ENCODE measurements at places on chromosomes 2 and 18.

- DNase-seq, result no peak
Measured at GRCh38 chr2:44778221-44778654, 163.3 kb upstream of the SIX3 start.

- DNase-seq, result no peak
Measured at GRCh38 chr2:133444465-133444864, 123.8 kb downstream of the NCKAP5 start.

GRCh38 chr2:10905006-10905861 lies 6.5 kb upstream of the KCNF1 start:
- DNase-seq, result no peak

- DNase-seq, result no peak
Measured at GRCh38 chr18:36499938-36500337, 202.4 kb downstream of the FHOD3 start.

DNA sequence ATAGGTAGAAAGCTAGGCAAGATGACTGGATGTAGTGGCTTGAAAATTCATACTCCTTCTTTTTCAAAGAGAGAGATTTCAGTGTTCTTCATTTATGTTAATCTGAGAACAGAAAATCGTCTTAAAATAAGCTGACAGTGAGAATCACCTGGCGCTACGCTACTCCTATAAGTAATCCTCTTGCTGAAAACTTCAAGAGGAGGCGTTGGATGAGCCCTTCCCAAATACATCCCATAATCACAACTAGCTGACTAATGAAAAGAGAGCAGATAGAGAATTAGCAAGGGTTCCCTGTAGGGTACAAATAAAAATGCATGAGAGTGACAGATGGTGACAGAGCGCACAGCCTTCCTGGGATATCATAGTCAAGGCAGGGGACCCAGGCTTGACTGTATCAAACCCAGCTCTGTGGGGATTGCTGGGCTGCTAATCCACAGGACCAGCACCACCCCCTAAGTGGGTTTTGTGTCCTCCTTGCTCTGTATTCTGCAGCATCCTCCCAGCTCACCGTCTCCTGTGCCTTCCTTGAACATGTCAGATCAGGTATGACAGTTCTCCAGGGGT lies 280.2 kb downstream of the SP3 start:
- DNase-seq, result peak; percentile 71

DNA sequence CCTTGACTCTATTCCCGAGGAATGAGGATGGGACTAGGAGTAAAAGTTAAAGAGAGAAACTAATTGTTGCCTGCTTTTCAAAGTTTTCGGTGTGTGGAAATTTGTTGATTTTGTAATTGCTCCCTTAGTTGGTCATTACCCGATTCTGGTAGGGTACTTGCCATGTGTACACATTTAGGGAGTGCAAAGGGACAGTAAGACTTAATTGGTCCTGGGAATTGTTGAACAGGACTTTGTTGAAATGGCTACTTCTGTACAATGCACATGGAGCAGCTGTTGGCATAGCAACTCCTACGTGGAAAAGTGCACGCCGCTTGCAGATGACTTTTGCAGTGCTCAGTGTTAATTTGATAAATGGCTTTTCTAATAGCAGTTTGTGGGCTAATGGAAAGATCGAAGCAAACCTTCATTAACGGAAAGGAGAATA lies 22.9 kb downstream of the EPAS1 start:
- DNase-seq, result no peak

DNA sequence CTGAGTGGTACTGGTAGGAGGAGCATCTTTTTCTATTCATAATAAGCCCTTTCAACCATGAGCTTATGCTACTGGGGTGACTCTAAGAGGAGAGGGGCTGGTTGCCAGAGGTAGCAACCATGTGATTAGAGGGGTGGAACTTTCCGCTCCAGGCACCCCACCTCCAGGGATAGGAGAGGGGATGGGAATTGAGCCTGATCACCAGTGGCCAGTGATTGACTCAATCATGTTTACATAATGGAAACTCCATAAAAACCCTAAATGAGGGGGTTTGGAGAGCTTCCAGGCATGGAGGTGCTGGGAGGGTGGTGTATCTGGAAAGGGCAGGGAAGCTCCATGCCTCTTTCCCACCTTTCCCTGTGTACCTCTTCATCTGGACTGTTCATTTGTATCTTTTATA lies 46.6 kb upstream of the RHOB start:
- DNase-seq, result no peak

- DNase-seq, result peak; percentile 11
Measured at GRCh38 chr18:3603421-3604234, 153.7 kb downstream of the TGIF1 start.

DNA sequence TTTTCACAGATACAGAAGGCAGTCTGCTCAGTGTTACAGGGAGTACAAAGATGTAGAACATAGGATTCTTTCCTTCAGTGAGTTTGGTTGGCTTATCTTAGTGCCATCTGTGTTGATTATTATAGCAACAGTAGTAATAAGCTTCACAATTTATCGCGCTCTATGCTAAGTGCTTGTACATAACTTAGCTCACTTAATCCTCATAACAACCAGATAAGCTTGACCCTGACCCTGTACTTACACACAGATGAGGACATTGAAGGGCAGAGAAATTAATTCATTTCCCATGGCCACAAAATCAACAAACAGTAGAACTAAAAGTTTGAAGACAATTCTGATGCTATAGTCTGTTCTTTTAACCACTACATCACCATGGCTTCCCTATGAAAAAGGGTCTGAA lies 121.8 kb downstream of the SPHKAP start:
- DNase-seq, result no peak

DNA sequence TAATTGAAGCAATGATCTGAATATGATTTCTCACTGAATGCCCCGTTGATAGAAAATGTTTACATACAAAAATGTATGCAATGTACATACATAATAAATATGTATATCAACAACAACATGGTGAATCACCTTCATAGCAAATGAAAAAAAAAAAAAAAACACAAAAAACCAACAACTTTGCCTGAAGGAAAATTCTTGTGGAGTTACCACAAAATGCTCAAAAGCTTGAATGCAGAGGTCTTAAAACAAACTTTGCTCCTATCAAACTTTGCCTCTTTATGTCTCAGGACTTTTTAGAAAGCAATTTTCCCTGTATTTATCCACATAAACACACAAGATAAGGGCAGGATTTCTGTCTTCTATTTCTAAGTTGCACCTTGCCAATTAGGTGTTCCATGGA lies 92.9 kb upstream of the SIX2 start:
- no peak for DNase-seq

DNA sequence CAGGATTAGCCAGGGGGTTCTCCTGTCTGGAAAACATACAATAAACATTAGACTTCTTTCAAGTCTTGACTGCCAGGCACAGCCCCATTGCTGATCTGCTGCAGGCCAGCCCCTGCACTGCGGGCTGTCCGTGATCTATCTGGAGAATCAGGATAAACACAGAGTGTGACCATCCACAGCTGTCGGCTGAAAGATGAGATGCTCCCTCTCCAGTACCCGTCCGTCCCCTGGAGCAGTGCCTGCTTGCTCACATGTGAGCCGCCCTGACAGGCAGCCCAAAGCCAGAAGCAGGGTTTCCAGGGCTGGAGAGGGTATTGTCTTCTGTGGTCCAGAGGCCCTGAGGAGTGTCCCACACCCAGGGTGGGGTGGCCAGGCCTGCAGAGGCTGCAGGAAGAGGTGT lies 46.1 kb upstream of the FOSL2 start:
- no peak for DNase-seq

DNA sequence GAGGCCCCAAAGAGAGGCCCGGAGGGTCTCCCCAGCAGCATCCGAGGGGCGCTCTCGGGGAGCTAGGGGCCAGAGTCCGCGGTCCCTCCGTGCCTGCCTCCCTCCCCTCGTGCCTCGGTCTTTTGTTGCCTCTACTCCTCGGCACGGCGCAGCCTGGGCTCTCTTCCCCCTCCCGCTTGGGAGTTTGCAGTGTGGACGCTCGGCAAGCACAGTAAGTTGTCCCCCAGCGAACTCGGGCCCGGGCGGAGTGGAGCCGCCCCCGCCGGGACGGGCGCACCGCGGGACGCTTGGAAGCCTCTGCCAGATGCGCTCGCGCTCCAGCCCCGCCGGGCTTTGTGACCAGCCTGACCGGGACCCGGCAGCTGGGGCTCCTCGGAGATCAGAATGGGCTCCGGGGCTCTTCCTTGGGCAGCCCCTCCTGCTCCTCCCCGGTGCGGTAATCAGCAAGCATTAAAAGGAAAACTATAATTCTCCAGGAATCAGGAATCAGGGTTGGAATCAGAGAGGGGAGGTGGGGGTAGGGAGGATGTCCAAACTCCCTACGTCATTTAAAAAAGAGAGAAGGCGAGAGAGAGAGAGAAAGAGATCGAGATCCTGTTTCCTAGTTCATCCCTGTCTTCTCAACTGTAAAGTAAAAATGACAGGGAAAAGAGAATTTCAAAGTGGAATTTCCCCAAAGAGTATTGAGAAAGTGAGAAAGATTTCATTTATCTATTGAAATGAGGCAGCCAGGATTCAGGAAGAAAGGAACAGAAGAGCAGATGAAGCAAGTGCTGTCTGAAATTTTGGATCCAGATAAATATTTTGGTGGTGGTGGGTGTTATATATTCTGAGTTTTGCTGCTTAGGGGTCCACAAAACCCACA lies 786 bp upstream of the TMEM200C start:
- no peak for DNase-seq

GRCh38 chr18:36322734-36323133 lies 25.2 kb downstream of the FHOD3 start:
- no peak for DNase-seq

GRCh38 chr2:60515721-60516226 lies 37.7 kb downstream of the BCL11A start:
- no peak for DNase-seq

DNA sequence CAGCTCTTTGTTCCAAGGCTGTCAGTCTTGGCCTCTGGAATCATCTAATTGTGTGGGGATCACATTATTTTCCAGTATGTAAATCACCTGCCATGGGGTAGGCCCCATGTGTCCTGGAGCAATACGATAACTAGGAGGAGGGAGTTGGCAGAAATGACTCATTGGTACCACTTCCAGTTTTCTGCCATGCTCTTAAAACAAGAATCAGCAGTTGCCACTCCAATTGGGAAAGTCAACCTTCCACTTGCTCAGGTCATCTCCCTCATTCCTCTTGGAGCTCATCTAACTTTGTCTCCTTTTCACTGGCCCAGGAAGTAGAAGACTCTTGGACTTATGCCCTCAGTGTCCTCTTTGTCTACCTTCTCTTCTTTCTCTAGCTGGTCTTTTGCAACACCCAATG lies 487.0 kb downstream of the SLC4A3 start:
- DNase-seq, result no peak

GRCh38 chr2:35973737-35974132 lies 381.8 kb upstream of the CRIM1 start:
- no peak for DNase-seq

DNA sequence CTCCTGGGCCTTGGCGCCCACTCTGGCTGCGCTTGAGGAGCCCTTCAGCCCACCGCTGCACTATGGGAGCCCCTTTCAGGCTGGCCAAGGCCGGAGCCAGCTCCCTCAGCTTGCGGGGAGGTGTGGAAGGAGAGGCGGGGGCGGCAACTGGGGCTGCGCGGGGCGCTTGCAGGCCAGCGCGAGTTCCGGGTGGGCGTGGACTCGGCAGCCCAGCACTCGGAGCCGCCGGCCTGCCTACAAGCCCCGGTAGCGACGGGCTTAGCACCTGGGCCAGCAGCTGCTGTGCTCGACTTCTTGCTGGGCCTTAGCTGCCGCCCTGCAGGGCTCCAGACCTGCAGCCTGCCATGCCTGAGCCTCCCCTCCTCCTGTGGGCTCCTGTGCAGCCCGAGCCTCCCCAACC lies 141.5 kb upstream of the SLC39A10 start:
- no peak for DNase-seq

DNA sequence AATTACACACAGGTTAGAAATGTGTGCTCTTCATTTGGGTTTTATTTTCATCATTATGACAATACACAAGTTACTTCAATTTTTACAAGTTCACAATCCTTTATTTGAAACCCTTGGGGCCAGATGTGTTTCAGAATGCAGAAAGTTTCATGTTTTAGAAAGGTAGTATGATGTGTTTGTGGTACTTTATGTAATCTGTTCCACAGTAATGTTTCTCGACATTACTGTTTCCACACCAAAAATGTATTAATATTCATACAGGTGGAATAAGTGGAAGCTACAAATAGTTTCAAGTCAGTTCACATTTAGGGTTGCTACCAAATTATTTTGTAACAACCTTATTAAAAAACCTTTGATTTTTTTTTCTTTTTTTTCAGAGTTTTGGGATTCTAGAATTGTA lies 10.4 kb downstream of the UBE2E3 start:
- DNase-seq, result no peak

DNA sequence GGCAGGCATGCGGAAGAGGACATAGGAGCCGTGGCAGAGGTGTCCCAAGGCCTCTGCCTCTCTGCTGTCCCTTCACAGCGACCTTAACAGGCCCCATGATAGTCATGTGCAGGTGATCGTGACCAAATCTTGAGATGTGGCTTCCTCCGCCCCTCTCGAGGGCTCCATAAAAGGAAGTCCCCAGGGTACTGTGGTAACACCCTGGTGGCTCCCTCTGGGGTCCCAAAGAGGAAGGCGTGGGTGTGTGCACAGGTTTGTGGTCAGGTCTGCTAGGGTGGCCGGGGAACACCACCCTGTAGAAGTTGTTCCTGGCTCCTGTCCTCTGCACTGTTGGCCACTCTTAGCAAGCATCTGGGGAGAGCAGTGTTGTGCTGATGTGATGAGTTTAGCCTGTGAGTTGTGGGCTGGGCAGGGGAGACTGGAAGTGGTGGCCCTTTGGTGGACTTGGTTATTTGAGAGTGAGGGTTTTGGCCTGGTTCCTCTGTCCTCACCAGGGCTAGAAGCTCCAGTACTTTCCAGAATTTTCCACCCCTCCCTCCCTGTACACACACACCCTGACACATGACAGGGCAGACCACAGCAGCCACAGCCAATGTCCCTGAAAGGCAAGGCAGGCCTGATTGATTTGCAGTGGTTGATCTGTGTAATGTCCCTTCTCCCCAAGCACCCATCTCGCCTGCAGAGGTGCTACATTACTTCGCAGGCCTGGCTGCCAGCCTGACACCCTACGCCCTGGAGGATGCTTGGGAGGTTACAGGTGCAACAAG lies 68.9 kb upstream of the BOD1L2 start:
- no peak for DNase-seq

GRCh38 chr2:234031207-234031606 lies 19.3 kb upstream of the SPP2 start:
- no peak for DNase-seq

DNA sequence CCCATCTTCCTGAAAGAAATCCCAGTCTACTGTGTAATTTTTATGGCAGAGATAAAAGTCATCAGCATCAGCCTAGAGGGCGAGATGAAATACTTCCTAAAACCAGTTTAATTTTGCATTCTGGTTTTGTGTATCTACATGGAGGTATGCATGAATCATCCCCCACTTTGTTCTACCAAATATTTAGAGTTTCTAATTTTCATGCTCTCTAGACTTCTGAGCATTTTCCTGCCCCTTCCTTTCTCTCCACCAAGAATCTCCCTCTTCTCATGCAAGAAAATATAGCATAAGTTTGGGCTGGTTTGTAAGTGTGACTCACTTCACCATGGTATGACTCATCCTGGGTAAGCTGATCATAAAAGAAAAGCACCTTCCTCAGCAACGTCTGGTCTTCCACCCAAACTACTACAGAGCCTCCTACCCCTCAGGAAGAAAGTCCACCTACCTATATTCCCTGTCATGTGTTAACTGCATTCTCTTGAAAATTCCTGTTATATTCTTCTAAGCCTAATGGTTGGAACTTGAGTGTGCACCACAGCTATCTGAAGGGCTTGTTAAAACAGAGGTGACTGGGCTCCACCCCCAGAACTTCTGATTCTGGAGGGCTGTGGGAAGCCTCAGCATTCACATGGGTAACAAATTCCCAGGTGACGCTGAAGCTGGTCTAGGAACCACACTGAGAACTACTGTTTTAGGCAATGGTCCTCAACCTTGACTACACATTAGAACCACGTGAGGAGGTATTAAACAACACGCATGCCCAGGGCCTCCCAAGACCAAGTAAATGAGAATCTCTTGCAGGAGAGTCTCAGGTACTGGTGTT lies 37.4 kb upstream of the RAPGEF4 start:
- no peak for DNase-seq

Data from NCI-H1694 (cell line).